ENCODE measurements at places on chromosomes 4 and X.
A peak's percentile ranks its signal among the peaks of the same experiment; 100 is the strongest.

DNA sequence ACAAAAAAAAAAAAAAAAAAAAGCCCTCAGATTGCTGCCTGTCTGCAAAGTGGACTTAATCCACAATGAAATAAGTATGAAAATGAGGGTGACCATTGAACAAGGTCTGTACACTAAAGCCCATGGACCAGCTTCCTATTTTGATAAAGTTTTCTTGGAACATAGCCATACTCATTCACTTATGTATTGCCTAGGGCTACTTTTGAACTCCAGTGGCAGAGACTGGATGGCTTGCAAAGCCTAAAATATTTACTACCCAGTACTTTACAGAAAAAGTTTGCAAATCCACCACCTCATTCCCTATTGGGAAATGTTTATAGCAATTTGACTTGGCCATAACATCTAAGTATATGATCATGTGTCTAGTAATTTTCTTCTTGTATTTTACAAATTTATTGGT lies 481.7 kb downstream of the NAF1 start:
- no peak for DNase-seq

- no peak for DNase-seq
Observed at GRCh38 chr4:10831727-10832408, 147.3 kb upstream of the CLNK start.

DNA sequence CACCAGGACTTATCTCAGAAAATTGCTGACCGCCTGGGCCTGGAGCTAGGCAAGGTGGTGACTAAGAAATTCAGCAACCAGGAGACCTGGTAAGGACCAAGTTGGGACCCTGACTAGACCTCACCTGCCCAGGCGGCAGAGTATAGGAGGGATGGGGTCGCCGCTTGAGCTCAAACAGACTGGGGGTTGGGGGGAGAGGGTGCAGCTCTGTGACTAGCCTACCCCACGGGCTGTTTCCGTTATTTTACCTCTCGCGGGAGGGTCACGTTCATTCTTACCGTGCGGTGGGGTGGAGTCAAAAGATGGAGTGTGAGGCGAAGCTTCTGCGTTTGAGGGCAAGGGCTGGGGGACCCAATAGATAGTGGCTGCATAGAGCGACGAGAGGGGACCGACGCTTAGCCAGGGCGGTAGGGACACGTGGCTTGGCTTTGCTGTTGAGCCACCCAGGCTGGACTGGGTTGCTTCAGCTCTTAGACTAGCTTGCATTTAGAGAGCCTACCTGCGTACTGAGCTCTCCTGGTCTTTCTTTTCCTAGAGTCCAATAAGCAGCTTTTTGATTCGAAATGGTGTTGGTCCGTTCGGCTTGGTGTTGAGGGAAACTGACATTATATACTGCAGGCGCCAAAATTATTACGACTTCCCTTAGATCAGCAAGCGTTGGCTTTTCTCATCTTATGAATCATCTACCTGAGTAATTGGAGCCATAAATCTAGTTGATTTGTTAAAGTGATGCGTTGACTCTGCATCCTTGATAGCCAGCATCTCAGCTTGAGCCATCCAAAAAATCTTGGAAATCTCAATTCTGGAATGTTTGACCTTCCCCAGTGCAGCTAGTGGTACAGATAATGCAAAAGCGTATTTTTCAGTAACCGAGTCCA lies 591 bp downstream of the PRPS1 start:
- DNase-seq: peak; percentile 39

DNA sequence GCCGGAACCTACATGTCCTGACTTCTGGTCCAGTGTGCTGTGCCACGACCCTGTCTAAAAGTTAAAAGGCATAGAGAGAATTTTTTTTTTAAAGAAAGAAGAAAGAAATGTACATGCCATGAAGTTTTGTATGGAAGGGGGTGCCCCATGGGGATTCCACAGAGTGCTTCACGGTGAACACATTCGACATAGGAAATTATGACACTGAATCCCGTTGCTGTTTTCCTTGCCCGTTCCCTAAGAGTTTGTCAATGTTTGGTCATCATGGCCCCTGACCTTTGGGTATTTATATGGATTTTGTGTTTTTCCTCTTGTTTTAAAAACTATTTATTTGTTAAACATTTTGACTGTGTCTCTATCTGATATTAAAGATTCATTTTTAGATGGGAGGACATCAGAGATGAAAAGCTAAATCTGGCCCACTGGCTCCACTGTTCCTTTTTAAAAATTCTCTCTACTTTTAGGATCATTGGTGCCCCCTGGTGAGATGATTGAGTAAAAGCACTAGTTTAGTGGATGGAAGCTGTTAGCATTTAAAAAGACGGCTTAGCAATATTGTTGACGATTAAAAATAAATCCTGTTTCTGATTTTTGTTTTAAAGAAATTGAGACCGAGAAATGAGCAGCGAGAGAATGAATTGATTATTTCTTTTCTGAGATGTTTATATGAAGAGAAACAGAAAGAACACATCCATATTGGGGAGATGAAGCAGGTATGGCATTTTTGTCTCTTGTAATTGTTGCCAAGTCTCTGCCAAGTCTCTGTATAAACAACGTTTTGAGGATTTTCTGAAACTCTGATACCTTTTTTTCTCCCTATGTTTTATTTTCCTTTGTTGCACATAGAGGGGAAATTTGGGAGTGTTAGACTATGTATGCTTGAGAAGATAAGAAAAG lies 75.0 kb downstream of the PTTG2 start:
- DNase-seq: peak; percentile 70

All from EH (cell line).